ENCODE measurements at places on chromosomes 5 and 9.

GRCh38 chr5:135710045-135710675 lies 124.3 kb upstream of the SLC25A48 start:
- DNase-seq: no peak

- DNase-seq: no peak
Observed at GRCh38 chr5:88487066-88487465, 218.4 kb upstream of the TMEM161B start.

GRCh38 chr5:172451771-172452197 lies 2.5 kb downstream of the SH3PXD2B start:
- DNase-seq: no peak

GRCh38 chr9:134325813-134326723 lies at the start of gene RXRA:
TSS of gene RXRA (plus strand) at chr9:134326455. CDS start at chr9:134326632, 177 bp downstream.
- peak; percentile 72 for DNase-seq

DNA sequence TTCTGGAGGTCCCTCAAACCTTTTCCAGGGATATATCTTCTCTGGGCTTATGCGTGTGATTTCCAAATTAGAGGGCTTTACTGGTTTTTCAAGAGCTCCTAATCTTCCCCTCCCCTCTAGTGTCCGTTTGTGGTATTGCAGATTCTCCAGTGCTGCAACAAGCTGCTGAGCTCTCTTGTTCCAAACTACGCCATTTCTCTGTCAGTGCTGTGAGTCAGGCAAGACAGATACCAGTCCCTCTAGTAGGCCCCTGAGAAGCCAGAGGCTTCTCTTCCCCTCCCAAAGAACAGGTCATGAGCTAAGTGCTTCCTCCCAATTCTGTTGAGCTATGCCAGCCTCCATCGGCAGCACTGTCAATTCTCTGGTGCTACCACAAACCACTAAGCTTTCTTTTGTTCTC lies 149.5 kb downstream of the FANCC start:
- DNase-seq: peak; percentile 13

- DNase-seq: no peak
Observed at GRCh38 chr9:93093877-93094657, 1.9 kb upstream of the CARD19 start.

DNA sequence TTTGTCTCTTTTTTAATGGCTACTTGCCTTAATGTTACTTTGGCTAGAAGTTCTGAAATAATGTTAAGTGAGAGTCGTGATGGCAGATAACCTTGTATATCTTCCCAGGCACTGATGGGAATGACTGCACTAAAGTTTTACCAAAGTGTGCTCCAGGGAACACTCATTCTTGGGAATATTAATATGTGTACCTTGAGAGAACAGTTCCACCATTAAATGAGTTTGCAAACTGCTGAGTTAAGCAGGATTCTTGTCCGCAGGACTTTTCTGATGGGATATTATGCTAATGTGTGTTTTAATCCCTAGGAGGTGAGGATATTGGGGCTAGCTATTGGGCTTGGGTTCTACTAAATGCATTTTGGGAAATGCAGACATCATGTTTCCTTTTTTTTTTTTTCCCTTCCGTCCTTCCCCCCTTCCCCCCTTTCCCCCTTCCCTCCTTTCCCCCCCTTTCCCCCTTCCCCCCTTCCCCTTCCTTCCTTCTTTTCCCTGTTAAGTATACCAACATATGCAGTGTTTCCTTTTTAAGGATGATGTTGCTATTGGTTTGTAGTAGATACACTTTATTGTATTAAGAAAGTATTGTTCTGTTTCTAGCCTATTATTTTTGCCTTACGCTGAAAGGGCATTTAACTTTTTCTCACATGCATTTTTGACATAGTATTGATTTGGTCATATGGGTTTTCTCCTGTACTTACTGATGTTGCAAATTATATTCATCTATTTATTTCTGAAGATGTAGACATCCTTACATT lies 15.5 kb downstream of the ZBTB34 start:
- DNase-seq: no peak

- DNase-seq: no peak
Observed at GRCh38 chr5:173775261-173776197, 112.6 kb upstream of the CPEB4 start.

DNA sequence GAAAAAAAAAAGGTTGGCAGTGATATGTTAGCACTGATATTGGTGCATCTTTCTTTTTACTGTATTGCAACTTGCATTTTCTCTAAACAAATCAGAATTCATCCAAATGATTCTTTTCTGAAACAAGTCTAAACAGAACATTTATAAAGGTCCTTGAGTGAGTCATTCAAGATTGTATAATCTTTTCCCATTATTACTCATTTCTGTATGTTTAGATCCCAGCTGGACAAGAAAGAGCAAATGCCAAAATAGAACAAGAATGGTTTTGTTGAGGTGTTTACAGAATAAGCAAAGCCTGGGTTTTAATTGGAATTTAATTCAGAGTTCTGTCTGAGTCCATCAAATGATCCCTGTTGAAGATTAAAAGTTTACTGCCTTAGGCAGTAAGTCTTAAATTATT lies 112.3 kb downstream of the VCAN start:
- DNase-seq: no peak

DNA sequence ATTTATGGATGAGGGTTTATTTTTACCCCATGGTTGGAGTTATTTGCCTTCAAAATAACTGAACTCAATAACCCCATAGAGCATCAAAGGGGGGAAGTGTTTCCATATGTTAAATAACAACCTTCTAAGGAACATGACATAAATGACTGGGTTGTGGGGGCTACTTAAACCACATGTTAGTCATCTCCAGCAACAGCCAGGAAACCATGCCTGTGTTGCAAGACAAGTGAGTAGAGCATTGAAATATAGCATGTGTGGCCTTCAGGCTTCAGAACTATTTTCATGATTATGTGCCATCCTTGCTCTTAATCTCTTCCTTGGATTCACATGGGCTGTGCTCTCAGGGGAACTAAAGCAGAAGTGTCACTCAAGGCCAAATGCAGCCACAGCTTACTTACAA lies 431.2 kb downstream of the AGTPBP1 start:
- no peak for DNase-seq

- DNase-seq: no peak
Observed at GRCh38 chr9:111969061-111969460, 72.4 kb downstream of the UGCG start.

DNA sequence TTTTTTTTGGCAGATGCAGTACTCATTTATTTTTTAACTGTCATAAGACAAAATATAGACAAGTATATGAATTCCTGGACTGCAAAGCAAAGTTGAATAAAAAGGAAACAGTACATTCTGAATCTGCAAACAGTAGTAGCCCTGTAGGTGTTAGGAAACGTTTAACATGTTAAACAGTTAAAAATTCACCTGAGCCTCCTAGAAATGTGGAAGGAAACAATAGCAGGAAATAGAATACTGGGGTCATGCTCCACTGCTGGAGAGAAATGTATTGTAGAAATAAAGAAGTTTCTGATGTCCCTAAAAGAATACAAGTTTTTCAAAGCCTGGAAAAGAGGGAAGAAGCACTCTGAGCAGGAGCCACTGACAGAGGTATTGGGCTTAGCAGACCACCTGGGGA lies 866.0 kb downstream of the PTPRD start:
- DNase-seq: no peak

DNA sequence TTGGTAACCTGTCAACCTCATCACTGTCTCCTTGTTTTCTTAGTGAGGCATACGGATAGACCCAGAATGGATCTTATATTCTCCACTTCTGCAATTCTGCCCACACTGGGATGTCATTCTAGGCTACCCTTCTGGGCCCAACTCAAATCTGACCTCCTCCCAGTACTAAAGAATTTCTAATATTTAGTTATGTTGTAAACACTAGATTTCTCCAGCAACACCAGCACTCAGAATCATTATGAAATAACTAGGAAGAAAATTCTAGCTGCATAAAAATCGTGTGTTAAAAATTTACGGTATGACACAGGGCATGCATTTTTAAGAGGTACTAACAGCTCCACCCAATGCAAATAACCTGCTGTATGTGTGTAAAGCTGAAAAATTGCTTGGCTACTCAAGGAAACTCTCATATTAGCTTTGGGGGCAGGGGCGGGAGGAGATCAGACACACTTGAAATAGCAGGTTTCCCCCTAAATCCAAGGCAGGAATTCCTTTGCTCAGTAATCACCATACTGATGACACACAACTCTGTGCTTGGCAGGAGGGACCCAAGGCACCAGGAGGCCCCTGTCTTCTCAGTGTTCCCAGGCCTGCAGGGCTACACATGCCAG lies 27.3 kb downstream of the MACROH2A1 start:
- DNase-seq: no peak

DNA sequence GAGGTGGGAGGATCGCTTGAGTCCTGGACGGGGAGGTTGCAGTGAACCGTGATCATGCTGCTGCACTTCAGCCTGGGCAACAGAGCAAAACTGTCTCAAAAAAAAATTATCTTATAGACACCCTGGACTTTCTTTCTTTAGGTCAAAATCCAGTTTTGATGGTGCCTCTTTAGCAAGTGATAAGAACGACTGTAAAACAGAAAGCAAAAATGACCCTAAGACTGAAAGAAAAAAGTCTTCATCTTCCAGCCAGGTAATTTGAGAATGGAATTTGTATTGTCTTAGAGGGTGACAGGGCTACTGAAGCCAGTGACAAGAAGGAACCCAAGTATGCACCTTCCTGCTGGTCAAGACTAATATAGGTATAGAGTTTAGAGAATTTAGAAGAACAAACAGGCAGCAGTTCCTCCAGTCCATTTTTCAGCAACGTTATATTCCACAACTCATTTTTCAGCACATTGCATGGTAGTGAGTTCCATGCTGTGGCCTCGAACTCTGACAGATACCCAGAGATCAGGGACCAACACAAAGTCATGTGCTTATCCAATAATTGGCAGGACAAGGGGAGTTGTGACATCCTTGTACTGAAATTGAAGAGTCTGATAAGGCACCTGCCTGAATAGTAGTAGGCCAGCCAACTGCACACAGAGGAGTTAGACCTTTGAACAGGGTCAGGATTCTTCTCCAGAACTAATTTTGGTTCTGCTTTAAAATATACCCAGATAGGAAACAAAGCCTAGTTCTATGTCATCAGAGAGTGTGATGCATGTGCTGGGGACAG lies 46.5 kb downstream of the GRAMD2B start:
- no peak for DNase-seq

DNA sequence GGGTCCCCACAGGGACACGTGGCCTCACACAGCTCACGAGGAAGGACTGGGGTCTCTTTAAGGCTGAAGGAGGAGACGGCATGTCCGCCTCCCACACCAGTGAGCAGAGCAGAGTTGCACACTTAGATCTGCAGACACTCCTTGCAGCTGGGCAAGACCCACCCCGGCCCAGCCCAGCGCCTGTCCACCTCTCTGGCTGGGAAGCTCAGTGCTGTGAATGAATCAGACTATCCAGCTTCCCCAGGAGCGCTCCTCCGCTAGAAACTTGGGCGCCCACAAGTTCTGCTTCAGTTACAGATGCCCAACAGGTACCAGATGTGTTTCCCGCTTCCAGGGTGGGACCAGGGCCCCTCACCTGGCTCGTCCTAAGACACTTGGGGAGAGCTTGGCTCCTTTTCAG lies 78.9 kb downstream of the NSUN2 start:
- DNase-seq: no peak

- no peak for DNase-seq
Observed at GRCh38 chr9:108104991-108105390, 615.4 kb upstream of the KLF4 start.

GRCh38 chr9:114591849-114592248 lies 4.3 kb downstream of the ATP6V1G1 start:
- no peak for DNase-seq

- DNase-seq: no peak
Observed at GRCh38 chr5:14463629-14464028, 118.0 kb upstream of the OTULINL start.

Measured in retina (tissue), 1 donor.